ENCODE measurements at places on chromosomes 7 and 10. TPM values are rescaled to one million over a fixed set of nuclear protein-coding genes. Genes with fewer than 3 reads are reported as not detected.

DNA sequence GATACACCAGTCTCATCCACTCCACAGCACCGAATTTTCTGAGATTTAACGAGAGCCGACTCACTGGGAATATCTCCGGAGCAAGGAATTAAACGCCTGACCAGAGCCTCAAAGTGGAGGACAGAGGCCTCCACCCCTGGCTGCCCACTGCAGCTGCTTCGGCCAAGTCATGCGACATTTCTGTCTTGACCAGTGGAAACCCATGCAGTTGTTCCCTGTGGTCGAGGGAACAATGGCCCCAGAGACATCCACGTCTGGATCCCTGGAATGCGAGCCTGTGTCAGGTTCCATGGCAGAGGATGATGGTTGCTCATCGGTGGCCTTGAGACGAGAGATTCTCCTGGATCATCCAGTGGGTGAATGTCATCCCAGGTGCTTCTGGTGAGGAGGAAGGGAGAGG lies 65.7 kb upstream of the INSIG1 start:
- DNase-seq: no peak

GRCh38 chr7:87445897-87446296 lies 29.6 kb downstream of the ABCB4 start:
- no peak for DNase-seq

GRCh38 chr7:6271694-6272440 lies 557 bp downstream of the CYTH3 start:
- peak; percentile 61 for DNase-seq

DNA sequence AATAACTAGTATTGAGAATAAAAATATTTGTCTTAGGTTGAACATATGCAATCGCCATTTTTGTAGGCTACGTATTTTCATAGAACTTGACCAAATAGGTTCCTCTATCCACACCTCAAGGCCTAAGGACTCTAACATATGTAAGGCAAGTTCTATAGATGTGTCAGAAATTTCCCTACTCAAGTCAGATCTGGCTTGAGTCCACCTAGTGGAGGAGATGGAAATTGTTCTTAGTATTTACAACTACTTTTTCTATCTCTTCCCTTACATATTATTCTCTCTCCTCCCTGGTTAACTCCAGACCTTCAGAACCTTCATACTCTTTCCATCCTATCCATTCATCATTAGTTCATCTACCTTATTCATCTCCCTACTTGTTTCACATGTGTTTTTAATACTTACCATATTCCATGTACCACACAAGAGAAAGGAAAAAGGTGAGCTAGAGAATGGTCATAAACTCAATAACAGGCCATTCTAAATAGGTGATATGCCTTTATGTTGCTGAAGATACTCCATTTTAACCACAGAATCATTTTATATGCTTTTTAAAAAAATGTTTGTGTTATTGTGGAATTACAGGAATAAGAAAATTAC lies 174.5 kb upstream of the HDAC9 start:
- DNase-seq: no peak

GRCh38 chr10:81093056-81093455 lies 555.4 kb downstream of the SH2D4B start:
- DNase-seq: no peak

- peak; percentile 44 for DNase-seq
These were observed 41.1 kb upstream of the PRKAR1B start for GRCh38 chr7:767941-768731.

Gene ADIRF
- 84.9 TPM for polyA plus RNA-seq

Gene NRCAM
- 31.2 TPM for polyA plus RNA-seq

GRCh38 chr7:25586513-25586912 lies 358.2 kb upstream of the NPVF start:
- no peak for DNase-seq

- no peak for DNase-seq
These were observed 144.2 kb downstream of the BMS1 start for GRCh38 chr10:42926843-42927242.

- DNase-seq: no peak
These were observed 68.9 kb upstream of the NMT2 start for GRCh38 chr10:15237351-15237750.

Gene C7orf57
- not detected for polyA plus RNA-seq

Gene GRM8
- polyA plus RNA-seq: 0.89 TPM

Gene JCAD
- polyA plus RNA-seq: 10.0 TPM

DNA sequence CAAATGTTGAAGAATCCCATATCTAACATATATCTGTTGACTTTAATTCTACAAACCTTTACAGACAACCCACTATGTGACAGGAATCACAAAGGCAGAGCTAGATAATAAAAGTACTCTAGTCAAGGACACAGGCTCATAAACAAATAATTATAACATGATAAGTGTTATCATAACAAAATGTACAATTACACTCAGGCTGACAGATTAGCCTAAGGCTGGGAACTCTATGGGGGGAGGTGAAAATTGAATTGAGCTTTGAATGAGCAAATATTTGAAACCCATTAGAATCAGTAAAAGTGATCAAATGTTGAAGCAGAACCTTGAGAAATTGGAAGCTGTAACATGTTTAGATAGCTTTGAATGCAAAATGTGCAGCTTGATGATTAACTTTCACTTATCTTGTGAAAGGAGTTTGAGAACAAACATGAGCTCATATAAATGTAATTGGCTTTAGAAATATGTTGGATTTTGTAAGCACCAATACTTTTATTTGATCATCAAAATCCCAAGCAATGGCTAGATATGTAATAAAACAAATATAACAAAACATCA lies 970.2 kb downstream of the SORCS3 start:
- no peak for DNase-seq

Gene GPR22
- polyA plus RNA-seq: 0.12 TPM

DNA sequence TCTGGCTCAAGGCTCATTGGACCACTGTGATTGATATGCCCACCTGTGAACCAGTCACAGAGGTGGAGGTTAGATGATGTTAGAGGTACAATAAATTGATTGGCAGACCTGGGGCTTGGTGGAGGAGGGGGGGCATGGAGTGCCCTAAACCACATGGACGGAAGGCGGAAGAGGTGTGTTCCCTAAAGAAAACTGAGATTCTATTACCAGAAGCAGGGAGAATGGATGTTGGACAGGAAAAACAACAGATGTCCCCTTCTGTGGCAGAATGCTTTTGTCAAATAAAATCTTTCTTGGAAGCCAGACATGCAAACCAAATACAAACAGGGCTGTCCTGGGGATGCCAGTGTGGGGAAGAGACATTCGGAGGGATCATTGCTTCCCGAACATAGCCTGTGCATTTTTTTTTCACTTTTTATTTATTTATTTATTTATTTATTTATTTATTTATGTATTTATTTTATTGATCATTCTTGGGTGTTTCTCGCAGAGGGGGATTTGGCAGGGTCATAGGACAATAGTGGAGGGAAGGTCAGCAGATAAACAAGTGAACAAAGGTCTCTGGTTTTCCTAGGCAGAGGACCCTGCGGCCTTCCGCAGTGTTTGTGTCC lies 433.9 kb downstream of the RPS24 start:
- no peak for DNase-seq

DNA sequence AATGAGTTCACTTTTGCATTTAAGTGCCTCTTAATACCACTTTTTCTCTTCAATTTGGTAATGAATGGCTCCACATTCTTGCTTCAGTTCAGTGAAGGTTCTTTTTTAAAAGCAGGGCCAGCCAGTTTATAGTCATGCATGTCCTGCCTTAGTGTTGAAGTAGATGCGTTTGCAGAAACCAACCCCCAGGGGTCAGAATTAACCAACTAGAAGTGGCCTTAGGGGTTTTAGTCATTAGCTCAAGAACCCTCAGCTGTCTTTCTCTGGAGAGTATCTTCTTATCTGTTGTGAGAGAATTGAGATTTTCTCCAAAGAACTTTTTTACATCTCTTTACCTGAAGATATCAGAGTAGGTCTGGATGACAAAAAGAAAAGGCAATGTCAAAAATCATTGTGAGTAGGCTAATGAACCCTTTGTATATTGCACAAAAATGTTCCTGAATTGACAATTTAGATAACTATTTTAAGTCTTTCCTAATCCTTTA lies 82.2 kb downstream of the PIK3CG start:
- no peak for DNase-seq

DNA sequence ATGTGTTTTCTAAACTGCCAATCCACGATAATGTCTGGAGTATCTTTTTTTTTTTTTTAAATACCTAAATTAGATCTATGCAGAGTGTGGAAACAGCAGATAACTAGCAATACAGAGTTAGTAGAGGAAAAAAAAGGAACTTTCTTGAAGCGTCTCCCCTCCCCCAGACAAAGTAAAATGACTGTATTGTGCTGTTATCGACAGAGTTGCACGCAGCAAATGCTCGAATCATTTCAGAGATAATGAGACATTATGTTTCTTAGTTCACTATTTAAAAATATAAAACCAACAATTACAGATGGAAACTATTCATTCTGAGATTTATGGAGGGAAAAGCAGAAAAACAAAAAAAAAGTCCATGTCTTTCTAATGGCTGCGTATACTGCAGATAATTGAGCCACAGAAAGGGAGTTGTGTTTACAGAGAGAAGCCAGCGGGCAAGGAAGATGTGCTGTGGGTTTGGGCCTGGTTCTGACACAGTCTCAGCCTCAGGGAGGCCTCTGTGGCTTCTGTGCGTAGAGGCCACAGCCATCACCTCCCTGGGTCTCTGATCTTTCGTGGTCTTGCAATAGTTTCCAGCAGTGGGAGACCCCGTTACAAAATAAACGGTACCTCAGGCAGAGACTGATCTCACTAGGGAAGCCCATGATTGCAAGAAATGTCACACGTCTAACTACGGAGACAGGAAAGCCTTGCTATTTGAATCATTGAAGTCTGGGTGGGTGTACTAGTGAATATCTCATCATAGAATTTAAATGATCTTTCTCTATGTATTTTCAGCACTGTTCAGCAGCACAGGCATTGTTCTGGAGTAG lies 19.1 kb upstream of the KLF6 start:
- no peak for DNase-seq

DNA sequence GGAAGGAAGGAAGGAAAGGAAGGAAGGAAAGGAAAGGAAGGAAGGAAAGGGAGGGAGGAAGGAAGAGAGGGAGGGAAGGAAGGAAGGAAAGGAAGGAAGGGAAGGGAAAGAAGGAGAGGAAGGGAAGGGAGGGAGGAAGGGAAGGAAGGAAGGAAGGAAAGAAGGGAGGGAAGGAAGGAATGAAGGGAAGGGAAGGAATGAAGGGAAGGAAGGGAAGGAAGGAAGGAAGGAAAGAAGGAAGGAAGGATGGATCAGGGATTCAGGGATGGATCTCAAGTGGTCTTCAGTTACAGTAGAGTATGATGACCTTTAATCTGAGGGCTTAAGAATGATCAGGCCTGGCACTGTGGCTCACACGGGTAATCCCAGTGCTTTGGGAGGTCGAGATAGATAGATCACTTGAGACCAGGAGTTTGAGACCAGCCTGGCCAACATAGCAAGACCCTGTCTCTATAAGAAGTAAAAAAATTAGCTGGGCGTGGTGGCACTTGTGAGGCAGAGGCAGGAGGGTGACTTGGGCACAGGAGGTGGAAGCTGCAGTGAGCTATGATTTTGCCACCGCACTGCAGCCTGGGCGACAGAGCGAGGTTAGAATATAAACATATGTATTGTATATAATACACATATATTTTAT lies 760 bp upstream of the FOXK1 start:
- no peak for DNase-seq

GRCh38 chr7:91512958-91513357 lies 248.7 kb downstream of the FZD1 start:
- no peak for DNase-seq

Gene UCMA
- not detected for polyA plus RNA-seq

DNA sequence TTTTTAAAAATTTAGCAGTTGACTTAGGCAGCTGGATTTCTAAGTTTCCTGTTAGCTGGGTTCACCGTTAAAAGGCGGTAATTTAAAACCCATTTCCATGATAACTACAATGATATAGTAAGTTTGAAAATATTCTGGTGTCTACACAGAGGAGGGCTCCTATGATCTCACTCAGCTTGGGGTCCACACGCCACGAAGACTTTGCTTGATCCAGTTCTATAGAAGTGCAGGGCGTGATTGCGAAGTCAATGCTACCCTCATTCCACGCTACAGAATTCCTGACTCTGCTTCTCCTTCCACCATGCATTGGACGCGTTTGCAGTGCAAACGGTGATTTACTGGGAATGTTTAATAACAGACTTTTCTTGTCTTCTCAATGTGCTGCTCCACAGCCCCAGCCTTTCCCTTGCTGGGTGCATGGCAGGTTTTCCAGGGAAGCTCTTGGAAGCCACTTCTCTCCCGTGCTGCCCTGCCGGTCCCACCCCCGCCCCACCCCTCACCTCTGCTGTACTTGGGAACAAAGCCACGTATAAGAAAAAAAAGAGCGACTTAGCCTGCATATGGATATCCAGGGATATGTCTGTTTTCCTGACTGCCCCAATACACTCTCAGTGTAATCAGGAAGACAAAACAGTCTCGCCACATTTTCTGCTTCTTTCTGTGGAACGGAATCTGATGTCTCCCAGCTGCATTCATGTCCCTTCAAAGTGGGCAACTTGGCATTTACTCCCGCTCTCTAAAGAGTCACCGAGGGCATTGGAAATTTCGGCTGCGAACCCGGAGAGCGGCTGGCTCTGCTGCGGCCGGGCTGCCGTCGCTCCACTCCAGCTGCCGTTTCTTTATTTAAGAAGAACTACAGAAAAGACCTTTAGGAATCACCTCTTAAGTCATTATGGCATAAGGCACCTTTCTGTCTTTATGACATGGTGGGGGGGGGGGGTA lies 434.4 kb upstream of the MGMT start:
- DNase-seq: no peak

DNA sequence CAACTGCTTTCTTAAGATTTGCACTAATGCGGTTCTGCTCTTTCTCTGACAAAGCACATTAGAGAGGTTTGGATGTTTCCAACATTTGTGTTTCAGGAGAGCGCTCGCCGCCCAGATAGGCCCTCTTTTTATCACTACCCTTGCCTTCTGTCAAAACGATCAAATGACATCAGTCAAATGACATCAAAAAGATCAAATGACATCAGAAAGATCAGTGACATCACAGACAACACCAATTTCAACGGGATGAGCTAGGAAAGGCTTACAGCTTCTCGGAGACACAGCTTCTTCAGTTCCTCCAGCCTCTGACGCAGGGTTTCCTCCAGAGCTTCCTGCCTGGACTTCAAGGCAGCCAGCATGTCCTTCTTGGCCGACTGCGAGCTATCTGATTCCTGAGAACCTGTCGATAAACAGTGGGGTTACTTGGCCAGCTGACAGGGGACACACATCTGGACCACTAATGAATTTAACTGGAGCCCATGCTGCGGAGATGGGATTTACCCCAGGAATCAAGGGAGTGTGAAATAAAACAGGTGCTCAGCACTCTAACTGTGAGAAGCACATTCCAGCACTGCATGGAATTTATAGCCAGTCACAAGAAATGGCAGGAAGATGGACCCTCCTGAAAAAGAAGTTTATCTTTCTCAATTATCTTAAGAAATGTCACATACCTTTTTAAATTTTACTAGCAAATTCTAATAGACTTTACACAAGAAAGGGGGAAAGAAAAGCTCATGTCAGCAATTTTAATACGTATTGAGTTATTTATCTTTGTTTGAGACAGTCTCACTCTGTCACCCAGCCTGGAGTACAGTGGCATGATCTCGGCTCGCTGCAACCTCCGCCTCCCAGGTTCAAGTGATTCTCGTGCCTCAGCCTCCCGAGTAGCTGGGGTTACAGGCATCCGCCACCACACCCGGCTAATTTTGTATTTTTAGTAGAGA lies 88.2 kb downstream of the PRPF18 start:
- DNase-seq: no peak

- no peak for DNase-seq
These were observed 736 bp downstream of the SKIDA1 start for GRCh38 chr10:21524526-21525366.

Gene MUC3A
- polyA plus RNA-seq: 1.2 TPM

Measured in pancreas (tissue), 10 donors.